ENCODE measurements at places on chromosomes 12 and 14.

- no peak for DNase-seq
Measured at GRCh38 chr12:115374480-115375185, 690.7 kb upstream of the TBX3 start.

- no peak for DNase-seq
Measured at GRCh38 chr12:11684811-11685210, 35.3 kb downstream of the ETV6 start.

GRCh38 chr12:84412226-84412625 is 500.4 kb downstream of the SLC6A15 start:
- no peak for DNase-seq

DNA sequence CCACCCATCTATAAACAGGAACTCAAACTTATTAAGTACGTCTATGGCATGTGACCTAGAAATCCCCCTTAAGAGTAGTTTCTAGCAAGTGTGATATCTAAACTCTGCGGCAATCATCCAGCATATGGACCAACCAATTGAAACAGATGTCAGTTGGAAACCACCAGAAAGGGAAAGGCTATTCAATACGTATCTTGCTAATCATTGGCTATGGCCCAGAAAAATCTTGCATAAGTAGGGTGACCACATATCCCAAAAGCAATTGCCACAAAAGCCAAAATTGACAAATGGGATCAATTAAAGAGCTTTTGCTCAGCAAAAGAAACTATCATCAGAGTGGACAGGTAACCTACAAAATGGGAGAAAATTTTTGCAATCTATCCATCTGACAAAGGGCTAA is 24.2 kb downstream of the SYNJ2BP start:
- no peak for DNase-seq

DNA sequence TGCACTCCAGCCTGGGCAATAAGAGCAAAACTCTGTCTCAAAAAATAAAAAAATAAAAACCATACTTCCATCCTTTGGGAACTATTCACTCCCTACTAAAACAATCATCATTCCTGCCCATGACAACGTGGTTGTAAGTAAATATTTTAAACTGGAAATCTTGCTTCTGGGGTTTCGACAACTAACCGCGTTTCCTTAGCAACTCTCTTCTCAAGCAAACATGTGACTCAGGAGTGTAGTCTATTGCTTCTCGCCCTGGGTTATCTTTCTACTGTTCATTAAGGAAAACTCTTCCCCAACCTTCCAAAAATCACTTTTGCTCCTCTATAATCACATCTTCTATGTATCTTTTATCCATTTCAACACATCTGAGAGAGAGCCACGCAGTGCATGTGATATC is 21.8 kb downstream of the APPL2 start:
- no peak for DNase-seq

GRCh38 chr12:52636592-52637258 is 15.3 kb downstream of the KRT2 start:
- no peak for DNase-seq

DNA sequence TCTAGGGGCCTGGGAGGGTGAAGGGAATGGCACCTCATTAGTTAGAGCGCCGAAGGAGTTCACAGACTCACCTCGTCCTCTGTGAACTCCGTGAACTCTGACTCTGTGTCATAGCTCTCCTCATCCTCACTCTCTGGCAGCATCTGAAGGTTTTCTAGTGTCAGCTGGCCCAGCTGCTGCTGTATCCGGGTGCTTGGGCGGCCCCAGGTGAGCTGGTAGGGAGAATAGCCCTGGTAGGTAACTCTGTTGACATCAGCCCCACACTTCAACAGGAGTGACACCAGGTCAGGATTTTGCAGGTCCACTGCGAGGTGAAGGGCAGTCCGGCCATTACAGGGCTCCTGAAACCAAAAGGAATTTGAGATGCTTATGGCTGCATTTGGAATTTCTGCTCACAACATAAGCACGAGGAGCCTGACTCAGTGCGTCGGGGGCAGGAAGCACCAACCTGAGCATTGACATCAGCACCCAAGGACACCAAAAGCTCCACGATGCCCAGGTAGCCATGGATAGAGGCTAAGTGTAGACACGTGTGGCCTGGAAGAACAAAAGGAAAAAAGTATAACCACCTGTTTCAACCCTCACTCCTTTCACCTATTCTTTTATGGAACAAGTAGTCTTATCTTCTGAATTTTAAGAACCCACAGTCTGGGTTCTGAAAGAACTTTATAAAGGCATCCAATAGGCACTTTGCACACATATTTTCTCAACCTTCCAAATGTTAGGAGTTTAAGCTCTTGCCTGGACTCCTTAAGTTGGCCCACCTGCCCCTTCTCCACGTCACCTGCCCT is 2.0 kb downstream of the NFKBIA start:
- peak; percentile 41 for DNase-seq

- no peak for DNase-seq
Measured at GRCh38 chr12:133129368-133130037, 571 bp downstream of the ZNF891 start.

DNA sequence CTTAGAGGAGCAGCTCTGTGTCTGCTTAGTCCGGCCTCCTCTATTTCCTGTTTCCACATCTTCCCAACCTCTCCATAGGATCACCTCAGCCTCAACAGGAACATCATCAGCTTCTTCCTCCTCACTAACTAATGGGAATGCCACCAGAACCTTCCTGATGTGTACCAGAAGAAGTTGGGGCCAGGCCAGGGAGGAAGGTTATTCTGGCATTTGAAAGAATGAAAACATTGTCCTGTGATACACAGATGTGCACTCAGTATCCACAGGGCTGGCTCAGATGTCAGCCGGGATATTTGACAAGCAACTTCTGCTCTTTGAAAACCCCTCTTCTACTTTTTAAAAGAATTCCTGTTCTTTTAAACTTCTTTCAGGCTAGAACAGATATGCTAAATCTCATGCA is 63.6 kb downstream of the TMEM30B start:
- DNase-seq: no peak

Measured in stimulated activated CD4-positive, alpha-beta T cell treated with anti-CD3 and anti-CD28 coated beads, Interleukin-4, amount 100 ng/mL, for 4 hours (primary cell).